ENCODE measurements at places on chromosomes 4 and X.

DNA sequence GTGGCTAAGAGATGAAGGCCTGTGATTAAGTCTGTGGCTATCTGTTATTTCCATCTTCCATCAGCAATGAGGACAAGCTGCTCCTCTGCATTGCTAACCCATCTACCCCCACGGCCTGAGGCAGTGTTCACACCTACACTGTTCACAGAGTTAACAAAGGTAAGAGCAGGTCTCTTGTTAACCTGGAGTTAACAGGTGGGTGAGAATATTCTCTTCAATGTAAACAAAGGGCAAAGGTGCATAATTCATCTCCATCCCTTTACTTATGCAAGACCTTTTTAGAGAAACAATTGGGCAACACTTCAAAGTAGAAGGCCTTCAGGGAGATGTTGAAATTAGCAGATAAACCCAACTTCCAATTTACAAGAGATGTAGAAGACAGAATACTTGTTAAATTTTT, 2.8 kb downstream of the SLC35A2 start:
- no peak for DNase-seq

DNA sequence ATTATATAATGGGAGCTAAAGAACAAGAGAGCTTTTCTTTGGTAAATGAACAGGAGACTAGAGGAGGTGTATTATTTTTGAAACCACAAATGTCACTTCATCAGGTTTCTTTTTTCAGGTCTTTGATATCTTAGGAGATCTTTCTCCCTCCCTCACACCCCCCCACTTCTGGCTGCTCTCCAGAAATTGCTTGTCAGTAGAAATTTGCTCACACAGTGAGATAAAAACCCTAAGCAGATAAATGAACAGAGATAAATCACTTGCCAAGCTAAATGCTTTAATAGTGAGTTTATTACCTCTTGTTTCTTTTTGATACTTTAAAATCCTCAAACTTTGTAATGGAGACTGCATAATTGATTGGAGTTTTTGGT, 421.2 kb upstream of the TENM3 start:
- no peak for DNase-seq

DNA sequence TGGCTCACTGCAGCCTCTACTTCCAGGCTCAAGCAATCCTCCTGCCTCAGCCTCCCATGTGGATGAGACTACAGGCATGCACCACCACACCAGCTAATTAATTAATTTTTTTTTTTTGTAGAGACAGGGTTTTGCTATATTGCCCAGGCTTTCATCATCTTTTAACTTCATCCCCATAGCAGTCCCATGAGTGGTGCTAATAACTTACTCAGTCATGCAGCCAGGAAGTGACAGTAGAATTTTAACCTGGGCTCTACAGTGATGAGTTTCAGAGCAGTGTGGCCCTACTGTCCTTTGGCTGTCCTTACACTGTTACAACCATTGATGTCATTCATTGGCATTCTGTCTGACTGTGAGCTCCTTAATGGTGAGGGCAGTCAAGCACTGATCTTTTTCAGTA, 3.9 kb upstream of the OCIAD2 start:
- DNase-seq, result no peak

- no peak for DNase-seq
These were observed 64.5 kb downstream of the SMC1A start for GRCh38 chrX:53357799-53358530.

DNA sequence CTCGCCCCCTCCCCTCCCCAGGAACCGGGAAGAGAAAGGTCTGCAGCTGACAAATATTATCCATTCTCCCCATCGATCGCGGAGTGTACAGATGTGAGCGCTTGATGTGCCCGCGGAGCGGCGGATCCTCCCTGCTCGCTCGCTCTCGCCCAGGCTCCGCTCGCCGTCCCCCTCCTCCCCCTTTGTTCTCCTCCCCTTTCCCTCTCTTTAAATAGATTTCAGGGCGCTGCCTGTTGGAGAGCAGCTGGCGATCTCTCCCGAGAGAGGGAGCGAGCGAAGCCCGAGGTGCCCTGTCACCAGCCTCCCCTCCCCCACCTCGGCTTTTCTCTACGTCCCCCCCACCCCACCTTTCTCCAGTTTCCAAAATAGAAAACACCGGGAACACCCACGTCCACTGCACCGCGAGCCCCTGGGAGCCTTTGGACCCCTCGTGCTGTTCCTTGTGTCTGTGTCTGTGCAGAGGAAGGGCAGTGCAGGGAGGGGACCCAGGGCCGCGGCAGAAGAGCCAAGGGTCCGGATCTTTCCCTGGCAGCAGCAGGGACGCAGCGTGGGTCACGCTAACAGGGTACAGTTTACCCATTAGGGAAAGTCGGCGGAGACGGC, 56.6 kb upstream of the BCOR start:
- no peak for DNase-seq

- no peak for DNase-seq
These were observed 1099.5 kb upstream of the INTU start for GRCh38 chr4:126533146-126533805.

DNA sequence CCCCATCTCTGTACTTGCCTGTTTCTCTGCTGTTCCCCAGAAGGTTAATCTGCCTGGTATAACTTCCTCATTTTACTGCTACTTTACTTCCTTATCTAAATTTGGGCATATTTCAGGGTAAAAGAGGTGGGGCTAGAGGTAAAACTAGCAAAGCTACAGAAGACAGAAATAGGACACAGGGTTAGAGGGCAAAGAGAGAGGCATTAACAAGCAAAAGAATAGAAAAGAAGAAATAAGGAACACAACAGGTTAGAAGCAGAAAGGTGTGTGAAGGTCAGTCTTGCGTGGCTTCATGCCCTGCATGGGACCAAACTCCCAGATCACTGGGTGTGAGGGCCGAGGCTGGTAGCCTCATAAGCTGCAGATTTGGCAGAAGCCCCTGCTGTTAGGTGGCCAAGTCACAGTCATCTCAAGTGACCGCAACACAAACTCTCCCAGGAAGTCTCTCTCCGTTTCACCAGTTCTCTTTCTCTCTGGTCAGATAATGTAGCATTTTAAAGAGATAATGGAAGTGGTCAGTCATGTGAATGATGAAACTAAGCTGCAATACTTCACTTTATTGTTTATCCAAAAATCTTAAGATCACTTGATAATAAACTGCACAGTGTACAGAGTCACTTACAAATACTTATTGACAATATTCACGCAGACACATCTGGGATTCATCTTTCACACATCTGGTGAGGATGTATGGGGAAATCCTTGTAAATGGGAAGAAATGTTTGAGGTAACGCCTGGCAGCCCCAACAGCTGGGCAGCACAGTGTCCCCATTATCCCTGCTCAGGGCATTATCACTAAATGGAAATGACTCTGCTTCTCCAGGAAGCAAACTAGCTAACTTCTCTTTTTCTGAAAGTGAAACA, 16.4 kb downstream of the TMEM154 start:
- DNase-seq, result no peak

DNA sequence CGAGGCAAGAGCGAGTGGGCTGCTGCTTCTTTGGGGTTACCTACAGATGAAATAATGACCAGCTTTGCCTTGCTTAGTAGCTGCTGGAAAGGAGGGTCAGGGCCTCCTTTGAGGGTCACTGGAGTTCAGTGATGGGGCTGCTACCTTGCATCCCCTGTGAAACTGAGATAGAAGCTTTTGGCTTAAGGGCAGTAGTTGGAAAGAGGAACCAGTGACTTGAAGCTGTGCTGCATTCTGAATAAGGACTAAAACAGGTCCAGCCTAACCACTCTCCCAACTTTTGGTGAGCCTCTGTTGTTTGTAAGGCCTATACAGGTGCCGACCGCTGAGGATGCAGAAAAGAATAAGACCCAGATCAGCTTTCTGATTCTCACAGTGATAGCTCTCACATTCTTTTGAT, 41.2 kb downstream of the RASL11B start:
- DNase-seq, result no peak

DNA sequence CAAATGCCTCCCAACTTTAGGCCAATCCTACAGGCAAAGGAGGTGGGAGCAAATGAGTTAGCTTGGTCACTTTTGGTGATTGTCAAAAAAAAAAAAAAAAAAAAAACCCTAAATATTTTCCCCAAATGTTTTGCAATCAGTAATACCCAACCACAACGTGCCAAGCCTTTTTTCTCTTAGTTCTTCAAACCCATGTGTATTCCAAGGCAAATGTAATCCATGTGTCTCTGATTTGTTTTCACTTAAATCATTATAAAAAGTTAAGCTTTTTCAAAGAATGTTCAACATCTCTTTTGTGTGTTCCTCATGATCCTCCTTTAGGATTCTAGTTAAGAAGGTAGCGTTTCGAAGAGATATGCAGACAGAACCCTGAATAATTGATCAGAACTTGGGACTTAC, 328.4 kb downstream of the PAPSS1 start:
- DNase-seq, result no peak

GRCh38 chr4:164012396-164013027, 518.0 kb downstream of the TMA16 start:
- peak; percentile 6 for DNase-seq

GRCh38 chr4:56078866-56079265, 130.1 kb downstream of the CEP135 start:
- no peak for DNase-seq

DNA sequence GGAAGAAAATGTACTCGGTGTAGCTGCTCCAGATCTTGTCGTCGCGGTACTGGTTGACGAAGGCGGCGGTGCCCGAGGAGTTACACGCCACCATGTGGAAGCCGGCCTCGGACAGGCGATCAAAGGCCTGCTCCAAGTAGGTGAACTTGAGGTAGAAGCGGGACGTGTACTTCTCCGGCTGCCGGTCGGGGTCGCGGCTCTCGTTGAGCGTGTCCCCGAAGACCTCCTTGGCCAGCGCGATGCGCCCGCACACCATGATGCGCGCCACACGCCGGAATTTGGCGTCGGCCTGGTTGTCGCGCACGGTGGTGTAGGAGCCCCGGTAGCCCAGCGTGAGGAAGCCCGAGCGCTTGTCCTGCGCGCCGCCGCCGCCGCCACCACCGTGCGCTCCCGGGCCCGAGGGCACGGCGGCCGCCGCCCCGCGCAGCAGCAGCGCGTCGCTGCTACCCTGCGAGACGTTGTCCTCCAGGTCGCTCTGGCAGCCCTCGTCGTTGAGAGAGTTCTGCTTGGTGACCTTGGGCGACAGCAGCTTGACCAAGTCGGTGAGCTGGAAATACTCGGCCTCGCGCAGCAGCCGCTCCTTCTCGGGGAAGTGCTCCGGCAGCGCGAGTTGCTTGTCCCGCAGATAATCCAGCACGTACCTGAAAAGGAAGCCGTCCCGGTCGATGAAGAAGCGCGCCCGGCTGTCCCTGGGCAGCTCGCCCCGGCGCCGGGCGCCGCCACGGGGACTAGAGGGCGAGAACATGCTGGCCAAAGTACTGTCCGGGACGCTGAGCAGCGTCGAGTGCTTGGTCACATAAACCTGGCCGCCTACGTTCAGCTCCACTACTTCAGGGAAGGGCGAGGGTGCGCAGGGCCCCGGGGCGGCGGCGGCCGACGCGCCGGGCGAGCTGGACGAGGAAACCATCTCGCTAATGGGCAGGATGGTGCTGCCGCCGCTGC, 775 bp downstream of the KCTD8 start:
- DNase-seq, result no peak

GRCh38 chr4:60463857-60464502, 736.1 kb upstream of the ADGRL3 start:
- no peak for DNase-seq

GRCh38 chrX:16451334-16451733, 198.6 kb upstream of the S100G start:
- no peak for DNase-seq

GRCh38 chr4:107712236-107712635, 7.8 kb downstream of the PAPSS1 start:
- no peak for DNase-seq

- no peak for DNase-seq
These were observed 61.3 kb upstream of the GPRIN3 start for GRCh38 chr4:89368861-89369260.

DNA sequence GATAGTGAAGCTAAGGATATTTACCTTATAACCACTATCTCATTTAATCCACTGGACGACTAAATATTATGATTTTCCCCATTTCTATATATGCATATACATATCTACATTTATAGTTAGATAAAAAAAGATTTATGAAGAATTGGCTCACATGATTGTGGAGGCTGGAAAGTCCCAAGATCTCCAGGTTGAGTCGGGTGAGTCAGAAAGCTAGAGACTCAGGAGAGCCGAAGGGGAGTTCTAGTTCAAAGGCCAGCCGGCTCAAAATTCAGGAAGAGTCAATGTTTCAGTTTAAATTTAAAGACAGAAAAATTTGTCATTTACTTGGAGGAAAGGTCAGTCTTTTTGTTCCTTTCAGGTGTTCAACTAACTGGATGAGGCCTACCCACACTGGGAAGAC, 158.2 kb upstream of the CPEB2 start:
- no peak for DNase-seq

DNA sequence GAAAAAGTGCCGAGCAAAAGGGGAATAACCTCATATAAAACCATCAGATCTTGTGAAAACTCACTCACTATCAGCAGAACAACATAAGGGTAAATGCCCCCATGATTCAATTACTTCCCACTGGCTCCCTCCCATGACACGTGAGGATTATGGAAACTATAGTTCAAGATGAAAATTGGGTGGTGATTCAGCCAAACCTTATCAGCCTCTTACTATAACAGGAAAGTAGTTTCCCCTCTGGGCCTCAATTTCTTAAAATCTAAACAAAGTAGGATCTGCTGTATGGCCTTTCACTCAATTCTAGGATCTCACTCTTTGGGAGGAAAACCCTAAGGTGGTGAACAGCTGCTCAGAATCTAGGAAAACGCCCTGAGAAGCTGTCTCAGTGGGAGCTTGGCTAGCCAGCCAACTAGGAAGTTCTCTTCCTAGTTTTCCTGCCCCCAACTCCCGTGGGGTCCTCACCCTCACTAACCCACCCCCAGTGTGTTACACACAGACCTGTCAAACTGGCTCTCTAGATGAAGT, 1017.1 kb upstream of the HS3ST1 start:
- no peak for DNase-seq

GRCh38 chr4:2958446-2958845, 4.8 kb downstream of the NOP14 start:
- DNase-seq, result no peak

DNA sequence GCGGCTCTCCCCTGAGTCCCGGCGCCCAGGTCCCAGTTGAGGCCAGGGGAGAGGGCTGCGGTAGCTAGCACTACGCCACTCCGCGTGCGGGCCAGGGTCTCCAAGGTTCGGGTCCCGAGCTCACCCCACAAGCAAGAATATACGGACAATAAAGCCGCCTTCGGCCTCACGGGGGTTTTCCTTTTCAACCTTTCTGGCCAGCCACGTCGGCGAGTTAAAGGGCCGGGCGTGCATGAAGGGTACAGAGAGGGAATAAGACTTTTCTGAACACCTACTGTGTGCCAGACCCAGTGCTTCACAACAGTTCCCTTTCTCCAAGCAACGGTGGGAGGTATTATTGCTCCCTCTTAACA, 138.5 kb upstream of the ZIC3 start:
- DNase-seq, result no peak

DNA sequence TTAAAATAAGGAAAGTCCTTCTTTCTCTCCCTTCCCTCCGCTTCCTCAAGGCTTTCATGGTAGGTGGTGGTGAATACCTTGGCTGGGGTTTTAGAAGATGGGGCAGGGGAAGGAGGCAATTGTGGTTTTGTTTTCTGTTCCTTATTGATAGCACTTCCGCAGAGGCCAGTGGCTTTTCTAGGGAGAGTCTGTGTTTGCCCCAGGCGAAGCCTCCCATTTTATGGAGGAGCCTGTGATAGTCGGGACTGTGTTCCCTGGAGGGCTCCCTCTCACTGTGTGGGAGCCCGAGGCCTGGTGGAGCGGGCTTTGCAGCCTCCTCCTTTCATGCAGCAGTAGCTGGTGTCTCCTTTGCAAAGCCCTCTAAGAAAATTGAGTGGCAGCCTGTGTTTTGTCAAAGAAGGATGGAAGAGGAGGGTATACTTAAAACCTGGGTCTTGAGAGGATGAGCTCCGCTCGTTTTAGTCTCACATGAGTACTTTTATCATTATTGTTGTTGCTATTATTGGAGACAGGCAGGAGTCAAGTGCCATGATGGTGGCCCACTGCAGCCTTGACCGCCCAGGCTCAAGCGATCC, 29.8 kb upstream of the STOX2 start:
- no peak for DNase-seq

Data from stimulated activated CD4-positive, alpha-beta T cell treated with anti-CD3 and anti-CD28 coated beads, Interleukin-2, amount 100 ng/mL, for 24 hours (primary cell).